ENCODE measurements at places on chromosomes 13 and 19.

- DNase-seq = peak; percentile 89
Observed at GRCh38 chr19:42850981-42851717, 28.4 kb downstream of the PSG1 start.

DNA sequence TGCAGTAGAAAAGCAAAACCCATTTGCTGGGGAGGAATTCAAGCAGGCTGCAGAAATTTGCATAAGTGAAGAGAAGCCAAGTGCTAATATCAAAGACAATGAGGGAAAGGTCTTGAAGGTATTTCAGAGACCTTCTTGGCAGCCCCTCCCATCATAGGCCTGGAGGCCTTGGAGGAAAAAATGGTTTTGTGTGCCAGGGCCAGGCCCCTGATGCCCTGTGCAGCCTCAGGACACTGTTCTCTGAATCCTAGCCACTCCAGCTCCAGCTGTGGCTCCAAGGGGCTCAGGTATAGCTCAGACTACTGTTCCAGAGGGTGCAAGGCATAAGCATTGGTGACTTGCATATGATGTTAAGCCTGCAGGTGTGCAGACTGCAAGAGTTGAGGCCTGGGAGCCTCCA, 463.2 kb upstream of the ATXN8OS start:
- no peak for DNase-seq

- DNase-seq = no peak
Observed at GRCh38 chr19:31980796-31981195, 364.6 kb upstream of the ZNF507 start.

GRCh38 chr13:26021516-26021915, 30.3 kb downstream of the SHISA2 start:
- no peak for DNase-seq

DNA sequence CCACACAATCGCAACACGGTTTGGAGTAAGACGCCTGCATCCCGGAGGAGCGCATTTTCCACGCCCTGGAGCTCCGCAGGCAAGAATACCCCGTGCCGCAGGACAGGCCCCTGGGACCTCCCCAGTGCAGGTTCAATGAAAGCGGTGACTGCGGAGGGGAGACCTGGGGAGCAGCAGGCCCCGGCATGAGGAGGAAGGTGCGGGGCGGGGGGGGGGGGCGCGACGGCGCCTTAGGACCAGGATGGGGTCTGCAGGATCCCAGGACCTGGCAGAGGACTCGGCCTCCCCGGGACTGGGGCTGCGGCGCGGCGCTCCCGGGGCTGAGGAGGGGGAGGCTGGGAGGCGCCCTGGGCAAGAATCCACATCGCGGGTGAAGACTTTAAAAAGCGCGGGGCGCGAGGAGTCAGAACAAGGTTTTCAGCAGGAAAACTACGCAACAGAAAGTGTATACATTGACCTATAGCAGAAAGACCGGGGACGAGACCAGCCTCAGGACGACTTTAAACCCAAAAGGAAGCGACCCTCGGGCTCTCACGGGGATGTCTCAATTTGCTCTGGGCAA, 432 bp downstream of the ZNF611 start:
- DNase-seq = peak; percentile 6

GRCh38 chr13:21318891-21319532, 140.1 kb downstream of the ZDHHC20 start:
- DNase-seq = no peak

Data from fibroblast of pulmonary artery (primary cell).